ENCODE measurements at places on chromosomes 2 and 18.

GRCh38 chr2:96733931-96734330 lies 5.9 kb downstream of the LMAN2L start:
- no peak for DNase-seq

DNA sequence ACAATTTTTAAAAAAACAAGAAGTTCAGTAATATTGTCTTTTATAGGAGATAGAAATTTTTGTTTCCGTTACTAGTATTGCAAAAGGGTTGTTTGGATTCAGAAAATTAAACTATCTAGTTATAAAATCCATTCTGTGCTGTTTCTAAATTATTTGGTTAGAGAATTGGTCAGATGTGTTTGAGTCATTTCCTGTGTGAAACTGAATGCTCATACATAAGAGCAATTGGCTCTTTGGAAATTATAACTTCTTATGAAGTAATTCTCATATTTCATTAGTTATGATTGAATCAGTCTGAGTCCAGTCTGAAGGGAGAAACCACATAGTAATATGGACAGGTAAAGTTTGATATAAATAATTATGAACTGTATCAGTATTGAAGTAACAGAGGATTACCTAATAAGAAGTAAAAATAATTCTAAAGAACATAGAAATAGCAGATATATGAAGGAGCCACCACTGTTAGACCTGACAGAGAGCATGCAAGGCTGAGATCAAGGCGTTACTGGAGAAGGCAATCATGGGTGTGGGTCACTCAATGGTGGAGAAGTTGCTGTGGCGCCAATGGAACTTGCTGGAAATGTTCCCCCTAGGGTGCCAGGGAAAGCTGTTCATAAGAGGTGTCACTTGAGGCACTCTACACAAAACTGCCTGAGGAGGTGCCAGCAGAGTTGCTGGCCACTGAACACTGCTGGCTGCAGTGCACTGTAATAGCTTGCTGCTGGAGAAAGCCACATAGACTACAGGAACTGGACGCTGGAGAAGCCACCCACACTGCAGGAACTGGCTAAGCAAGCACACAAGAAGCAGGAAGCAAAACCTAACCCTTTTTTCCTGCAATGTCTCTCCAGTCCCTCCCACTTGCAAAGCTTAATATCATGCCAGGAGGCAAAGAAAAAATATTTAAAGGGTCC lies 18.0 kb upstream of the FAP start:
- peak; percentile 46 for DNase-seq

DNA sequence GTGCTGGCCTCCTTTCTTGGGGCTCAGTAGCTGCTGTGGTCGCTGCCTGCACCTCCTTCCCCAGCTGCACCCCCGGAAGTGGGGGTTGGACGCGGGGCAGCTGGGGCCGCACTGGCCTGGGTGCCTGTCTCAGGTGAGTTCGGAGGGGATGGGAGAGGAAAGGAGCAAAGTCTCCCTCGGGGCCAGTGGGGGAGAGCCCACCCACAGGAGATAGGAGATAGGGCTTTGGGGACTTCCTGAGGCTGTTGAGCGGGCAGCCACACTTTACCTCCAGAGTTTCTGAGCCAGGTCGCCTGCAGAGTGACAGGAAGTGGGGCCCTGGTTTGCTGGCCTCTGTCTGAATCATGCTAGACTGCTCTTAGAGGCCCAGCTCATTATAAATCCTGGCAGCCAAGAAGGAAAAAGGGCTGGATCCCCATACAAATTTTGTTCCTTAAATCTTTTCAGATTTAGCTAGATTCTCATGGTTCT lies 8.1 kb downstream of the MBP start:
- no peak for DNase-seq

DNA sequence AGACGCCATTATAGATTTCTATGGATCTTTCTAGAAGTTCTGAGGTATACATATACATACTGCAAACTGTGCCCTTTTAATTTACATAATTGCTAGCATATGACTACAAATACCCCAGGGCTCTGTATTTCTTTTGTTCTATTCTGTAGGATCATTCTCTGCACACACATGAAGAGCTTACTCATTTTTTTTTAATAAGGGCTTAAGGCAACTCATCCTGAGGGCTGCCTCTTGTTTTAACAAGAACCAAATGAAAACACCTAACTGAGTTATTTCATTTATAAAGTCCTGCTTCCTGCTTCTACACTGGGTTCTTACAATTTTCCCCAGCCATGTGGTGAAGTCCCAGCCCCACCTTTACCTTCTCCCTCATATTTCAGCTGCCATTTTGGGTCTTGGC lies 390.5 kb downstream of the IRS1 start:
- DNase-seq: no peak

DNA sequence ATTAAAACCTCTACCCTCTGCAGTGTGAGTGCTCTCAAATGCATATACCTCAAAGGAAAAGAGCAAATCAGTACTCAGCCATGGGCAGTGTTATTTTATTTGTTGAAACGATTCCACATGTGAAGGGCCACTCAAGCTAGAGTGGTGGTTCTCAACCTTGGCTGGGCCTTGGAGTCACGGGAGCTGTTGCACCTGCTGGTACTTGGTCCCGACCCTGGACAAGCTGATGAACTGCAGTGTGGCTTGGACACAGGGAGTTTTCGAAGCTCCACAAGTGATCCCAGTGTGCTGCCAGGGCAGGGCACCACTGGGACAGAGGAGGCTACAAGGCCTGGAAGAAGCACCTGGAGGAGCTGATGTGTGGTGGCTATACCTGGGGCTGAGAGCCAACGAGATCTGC lies 19.7 kb downstream of the GNLY start:
- no peak for DNase-seq

GRCh38 chr2:234714711-234715110 lies 217.8 kb upstream of the ARL4C start:
- DNase-seq: no peak

GRCh38 chr2:31429759-31430438 lies 15.4 kb upstream of the XDH start:
- no peak for DNase-seq

DNA sequence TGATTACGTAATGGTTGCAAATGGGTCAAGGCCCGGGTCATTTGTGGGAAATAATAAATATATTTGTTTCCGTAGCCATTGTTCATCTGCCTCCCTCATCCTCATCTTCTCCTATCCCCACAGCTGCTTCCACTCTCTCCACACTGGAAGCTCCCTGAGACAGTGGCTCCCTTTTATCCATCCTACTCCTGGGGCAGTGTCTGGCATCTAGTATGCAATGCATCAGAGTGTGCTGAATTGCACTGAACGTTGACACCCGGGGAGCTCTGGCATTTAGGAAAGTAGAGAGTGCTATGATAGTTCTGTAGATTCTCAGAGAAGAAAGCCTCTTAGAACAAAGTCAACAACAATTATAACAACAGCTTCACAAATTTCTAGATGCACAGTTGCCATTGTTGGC lies 45.5 kb upstream of the NAB1 start:
- peak; percentile 9 for DNase-seq

GRCh38 chr2:195575879-195576401 lies 81.1 kb upstream of the SLC39A10 start:
- peak; percentile 92 for DNase-seq

DNA sequence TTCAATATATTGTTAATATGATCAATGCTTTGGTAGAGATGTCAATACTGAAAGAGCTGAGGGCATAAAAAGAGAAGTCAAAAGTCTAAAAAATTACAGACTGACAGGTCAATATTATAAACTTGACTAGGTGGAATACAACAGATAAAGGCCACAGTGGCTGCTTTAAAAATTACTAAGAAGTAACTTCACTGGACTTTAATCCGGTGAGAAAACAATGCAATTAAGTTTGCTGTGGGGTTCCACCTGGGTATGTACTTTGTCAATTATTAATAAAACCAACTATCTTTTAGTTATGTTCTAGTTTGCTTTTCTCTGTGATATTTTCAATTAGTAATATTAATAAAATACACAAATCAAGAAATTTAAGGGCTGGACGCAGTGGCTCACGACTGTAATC lies 44.7 kb downstream of the RAPH1 start:
- no peak for DNase-seq

Data from fibroblast of skin of scalp (primary cell).